ENCODE measurements at places on chromosomes 11 and 22.

DNA sequence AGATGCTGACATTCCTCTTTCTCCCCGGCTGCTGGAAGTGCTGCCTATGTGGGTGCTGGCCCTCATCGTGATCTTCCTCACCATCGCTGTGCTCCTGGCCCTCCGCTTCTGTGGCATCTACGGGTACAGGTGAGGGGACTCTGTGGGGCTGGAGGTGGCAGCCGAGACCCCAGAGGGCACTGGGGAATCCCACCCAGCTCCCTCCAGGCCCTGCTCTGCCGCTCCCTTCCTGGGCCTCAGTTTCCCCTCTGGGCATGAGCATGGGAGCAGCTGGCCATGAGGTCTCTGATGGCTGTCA, 21.8 kb downstream of the CSF2RB start:
- DNase-seq: no peak

DNA sequence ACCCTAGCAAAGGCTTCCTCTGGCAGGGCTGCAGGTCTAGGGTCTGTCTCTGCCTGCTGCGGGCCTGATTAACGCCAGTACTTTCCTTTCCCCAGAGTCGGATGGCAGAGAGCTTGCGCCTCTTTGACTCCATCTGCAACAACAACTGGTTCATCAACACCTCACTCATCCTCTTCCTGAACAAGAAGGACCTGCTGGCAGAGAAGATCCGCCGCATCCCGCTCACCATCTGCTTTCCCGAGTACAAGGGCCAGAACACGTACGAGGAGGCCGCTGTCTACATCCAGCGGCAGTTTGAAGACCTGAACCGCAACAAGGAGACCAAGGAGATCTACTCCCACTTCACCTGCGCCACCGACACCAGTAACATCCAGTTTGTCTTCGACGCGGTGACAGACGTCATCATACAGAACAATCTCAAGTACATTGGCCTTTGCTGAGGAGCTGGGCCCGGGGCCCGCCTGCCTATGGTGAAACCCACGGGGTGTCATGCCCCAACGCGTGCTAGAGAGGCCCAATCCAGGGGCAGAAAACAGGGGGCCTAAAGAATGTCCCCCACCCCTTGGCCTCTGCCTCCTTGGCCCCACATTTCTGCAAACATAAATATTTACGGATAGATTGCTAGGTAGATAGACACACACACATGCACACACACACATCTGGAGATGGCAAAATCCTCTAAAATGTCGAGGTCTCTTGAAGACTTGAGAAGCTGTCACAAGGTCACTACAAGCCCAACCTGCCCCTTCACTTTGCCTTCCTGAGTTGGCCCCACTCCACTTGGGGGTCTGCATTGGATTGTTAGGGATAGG, 18.6 kb downstream of the RSPH14 start:
- no peak for DNase-seq

- DNase-seq: peak; percentile 3
These were observed 303.6 kb downstream of the SBF2 start for GRCh38 chr11:9990221-9990973.

GRCh38 chr11:111585371-111585770, 16.9 kb upstream of the SIK2 start:
- DNase-seq: peak; percentile 81

GRCh38 chr22:32735526-32735925, 66.0 kb upstream of the TIMP3 start:
- DNase-seq: peak; percentile 84

DNA sequence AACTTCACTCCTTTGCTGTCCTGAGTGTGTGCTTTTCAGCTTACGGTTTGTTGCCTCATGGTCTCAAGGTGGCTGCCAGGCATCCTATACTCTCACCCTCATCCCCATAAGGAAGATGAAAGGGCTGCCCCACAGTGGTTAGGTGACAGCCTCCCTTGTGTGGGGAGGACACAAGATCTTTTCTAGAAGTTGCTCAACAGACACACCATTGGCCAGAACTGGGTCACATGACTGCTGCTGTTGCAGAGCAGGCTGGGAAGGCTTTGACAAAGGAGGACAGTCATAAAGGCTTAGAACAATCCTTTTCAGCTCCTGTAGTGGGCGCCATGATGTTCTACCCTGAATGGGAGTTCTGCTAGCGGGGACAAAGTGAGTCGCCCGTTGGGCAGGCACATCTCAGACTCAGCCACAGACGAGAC, 69.7 kb upstream of the RASD2 start:
- no peak for DNase-seq

DNA sequence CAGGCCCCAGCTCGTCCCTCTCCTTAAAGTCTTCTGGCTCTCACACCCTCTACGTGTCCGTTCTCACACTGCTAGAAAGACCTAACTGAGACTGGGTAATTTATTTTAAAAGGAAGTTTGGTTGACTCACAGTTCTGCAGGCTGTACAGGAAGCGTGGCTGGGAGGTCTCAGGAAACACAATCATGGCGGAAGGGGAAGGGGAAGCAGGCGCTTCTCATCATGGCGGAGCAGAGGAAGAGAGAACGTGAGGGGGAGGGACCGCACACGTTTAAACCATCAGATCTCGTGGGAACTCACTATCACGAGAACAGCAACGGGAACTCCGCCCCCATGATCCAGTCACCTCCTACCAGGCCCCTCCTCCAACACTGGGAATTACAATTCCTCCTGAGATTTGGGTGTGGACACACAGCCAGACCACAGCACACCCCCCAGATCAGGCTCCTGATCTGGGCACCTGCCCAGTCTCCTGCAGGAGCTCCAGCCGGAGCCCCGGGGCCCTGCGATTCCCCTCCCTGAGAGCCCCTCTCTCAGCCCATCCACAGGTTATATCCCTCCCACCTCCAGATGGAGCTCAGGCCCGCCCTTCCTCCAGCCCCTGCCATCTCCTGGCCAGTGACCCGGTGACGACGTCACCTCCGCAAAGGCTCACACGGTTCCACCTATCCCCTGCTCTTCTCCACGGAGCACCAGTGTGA, 170.2 kb downstream of the BRD1 start:
- DNase-seq: peak; percentile 94

DNA sequence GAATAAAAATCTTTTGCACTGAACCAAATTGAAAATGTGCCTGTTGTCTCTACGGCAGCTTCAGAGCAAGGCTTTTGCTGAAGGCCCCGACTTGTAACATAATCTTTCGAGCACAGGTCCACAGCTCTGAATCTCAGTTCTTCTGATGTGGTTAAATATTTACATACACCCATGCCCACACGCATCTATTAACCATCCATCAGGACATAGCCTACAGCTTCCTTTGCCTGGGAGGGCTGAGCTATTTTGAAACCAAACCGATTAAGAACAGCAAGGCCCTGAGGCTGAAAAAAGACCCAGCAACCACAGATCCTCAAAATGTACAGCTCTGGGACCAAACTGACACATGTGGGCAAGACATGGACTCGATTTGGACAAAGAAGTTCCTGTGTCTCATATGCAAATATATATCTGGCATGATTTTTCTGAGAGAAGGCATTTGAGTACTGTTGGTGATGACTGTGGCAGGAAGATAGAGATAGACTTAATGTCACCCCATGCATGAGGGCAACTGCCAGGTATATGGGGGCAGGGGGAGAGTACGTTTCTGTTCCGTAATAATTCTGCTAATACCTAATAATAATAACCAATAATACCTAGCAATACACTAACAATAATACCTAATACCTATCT, 322.7 kb upstream of the PLET1 start:
- DNase-seq: no peak

DNA sequence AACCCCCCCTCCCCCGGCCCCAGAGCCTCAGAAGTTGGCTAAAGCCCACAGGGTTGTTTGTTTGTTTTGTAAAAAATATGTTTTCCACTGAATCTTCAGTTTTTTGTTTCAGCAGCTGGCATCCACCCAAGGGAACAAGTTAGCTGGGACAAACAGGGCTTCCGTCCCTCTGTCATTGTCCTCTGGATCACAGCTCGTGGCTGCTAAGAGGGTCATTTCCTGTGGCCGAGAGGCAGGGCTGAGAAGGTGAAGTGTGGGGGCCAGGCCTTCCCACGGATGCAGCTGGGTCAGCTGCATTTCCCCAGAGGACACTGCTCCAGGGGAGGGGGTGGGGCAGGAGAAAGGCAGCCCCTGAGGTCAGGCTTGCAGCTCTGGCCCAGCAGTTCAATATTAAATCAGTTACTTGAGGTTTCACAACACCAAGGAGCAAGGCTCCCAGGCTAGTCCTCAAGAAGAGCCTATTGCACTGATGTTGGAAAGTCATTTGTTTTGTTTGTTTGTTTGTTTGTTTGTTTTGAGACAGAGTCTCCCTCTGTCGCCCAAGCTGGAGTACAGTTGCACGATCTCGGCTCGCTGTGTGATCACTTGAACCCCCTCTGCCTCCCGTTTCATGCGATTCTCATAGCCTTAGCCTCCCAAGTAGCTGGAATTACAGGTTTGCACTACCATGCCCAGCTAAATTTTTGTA, 34.4 kb upstream of the SMTN start:
- DNase-seq: peak; percentile 1

GRCh38 chr11:11045156-11045930, 187.5 kb upstream of the ZBED5 start:
- no peak for DNase-seq

- no peak for DNase-seq
These were observed 67.0 kb downstream of the BCL2L13 start for GRCh38 chr22:17705546-17705945.

GRCh38 chr11:21545699-21546098, 647.2 kb upstream of the ANO5 start:
- no peak for DNase-seq

GRCh38 chr11:131109257-131109656, 193.0 kb upstream of the SNX19 start:
- no peak for DNase-seq

DNA sequence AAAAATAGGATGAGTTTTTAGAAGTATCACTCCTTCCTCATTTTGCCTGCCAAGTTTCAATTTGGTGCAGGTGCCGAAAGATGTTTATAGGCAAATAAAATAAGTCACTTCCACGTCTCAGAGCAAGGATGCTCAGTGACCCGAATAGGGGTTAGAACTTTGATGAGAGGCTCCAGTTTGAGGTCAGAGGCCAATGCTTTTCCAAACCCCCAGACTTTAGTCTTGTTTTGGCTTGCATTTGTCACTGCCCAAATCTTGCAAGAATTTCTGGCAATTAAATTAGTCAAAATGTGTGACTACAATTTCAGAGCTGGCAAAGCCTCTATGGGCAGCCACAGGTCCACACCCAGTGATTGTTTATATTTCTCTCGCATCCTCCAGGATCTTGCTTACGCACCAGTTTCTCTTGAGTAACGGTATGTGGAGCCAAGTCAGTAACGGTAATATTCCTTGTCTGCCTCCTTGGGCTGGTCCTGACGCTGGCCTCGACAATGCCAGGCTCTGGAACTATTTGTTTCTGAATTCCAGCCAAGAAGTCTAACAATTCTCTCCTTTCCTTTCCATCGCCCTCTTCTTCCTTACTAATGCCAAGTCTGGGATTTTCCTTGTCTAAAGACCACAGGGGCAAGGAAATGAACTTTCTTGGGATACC, 9.9 kb upstream of the NUP160 start:
- no peak for DNase-seq

DNA sequence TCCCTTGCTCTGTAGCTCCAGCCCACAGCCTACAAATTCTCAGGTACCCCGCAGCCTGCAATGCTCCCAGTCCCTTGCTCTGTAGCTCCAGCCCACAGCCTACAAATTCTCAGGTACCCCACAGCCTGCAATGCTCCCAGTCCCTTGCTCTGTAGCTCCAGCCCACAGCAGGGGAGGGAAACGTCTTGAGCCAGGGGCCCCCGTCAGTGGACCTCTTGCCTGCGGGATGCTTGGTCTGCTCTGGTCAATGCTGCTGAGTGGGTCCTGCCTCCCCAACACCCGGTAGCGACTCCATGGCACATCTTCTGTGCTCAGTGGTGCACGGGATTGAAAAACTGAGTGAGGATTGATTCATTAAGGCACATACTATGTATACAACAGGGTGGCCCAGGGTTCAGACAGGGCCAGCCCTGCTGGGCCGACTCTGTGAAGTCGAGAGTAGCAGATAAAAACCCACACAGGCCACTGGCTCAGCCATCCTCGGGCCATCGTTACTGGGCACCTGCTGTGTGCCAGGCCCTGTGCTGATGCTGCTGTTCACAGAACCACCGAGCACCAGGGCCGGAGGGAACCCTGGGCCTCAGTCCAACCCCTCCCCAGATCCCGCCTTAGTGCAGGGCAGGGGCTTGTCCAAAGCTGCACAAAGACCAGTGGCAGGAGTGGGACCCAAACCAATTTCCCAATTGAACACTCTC, 69.7 kb downstream of the MYO7A start:
- no peak for DNase-seq

DNA sequence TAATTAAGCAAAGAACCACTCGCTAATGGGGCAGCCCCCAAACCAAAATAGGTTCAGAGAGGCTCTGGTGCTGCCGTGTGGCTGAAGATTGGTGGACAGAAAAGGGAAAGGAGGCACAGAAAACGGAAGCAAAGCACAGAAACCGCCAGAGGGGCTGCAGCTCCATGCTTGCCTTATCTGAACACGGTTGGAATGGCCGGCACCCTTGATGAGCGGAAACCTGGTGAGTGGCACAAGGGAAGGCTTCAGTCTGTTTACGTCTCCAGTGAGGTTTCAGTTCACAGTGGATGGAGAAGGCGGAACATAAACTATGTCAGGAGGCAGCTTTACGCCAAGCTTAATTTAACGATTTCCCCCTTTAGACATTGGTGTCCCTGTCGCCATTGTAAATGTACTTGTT, 5.2 kb upstream of the PRR33 start:
- peak; percentile 64 for DNase-seq
